NCI-H1436 treated with DMSO at 0.1 percent for 48 hours (cell line): ENCODE measurements at places on chromosomes 12 and 14.

GRCh38 chr12:58969237-58969636 lies 48.9 kb upstream of the LRIG3 start:
- DNase-seq = no peak

- DNase-seq = no peak
These were observed 45.4 kb downstream of the PPP4R3A start for GRCh38 chr14:91464615-91465205.

DNA sequence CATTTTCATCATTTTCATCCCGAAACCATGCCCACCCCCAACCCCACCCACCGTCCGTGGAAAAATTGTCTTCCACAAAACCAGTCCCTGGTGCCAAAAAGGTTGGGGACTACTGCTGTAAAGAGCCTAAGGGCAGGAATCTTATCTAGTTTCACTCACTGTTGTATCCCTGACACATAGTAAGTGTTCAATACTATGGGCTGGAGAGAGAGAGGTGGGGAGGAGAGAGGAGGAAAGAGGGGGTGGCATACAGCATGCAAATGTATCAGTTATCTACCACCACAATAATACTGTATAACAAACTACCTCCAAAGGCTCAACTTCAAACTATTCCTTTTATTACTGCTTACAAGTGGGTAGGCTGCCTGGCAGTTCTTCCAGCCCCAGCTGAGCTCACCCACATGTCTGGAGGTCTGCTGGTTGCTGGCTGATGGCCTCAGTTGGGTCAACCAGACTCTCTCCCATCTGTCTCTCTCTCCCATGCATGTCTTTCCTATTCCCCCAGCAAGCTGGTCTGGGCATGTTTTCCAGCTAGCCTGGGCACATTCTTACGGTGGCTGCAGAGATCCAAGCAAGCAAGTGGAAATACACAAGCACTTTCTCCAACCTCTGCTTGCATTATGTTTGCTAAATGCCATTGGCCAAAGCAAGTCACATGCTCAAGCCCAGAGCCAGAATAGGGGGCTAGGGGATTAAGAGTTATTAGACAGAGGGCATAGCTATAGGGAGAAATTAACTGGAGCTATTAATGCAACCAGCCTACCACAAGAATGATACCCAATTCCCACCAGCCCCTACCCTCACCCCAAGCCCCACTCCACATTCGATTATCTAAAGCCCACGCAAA lies 31.6 kb upstream of the FICD start:
- DNase-seq = no peak

DNA sequence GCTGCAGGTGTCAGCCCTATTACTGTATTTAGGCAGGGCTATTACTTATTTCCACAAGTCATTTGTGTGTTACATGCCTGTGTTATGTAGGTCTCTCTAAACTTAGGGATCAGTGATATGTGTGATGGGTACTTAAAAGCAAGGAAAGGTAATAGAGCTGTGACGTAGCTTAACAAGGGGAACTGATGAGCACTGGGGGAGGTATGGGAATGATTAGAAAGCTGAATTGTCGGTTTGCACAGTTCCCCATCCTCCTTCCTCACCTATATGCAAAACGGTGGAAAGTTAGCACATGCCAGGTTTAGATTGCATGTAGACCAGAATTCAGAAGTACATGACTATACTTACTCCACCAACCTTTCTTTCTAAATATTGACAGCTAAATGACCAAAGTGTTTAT lies 494.3 kb upstream of the GARIN6 start:
- DNase-seq = no peak

GRCh38 chr12:75982979-75983660 lies 48.5 kb downstream of the PHLDA1 start:
- DNase-seq = no peak

GRCh38 chr12:64884164-64884542 lies 59.7 kb downstream of the TBC1D30 start:
- DNase-seq = no peak

DNA sequence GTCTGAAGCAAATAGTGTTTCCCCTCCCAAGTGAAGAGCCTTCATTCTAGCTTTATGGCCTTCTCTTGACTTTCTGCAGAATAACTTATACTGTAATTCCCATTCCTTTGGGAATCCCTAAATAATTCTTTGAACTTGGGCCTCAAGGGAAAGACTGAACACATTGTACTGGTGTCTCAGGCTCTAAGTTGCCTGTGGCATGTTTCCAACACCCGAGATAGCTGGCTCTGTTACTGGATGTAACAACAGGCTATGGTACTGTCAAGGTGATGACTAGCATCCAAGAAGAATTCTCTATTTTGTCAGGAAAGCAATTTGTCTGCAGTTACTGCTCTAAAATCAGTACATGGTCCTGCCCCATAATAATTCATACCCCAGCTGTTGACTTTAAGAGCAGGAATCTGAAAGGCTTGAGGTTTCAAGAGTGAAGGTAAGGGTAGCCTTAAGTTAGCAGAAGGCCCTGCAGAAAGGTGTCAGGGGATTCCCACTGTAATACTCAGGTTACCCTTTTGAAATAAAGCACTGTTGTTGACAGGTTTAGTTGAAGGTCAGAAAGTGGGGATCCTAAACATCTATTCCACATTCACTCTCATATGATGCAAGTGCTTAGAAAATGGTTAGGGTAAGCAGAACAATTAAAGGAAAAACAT lies 5.2 kb downstream of the GPX2 start:
- DNase-seq = no peak

DNA sequence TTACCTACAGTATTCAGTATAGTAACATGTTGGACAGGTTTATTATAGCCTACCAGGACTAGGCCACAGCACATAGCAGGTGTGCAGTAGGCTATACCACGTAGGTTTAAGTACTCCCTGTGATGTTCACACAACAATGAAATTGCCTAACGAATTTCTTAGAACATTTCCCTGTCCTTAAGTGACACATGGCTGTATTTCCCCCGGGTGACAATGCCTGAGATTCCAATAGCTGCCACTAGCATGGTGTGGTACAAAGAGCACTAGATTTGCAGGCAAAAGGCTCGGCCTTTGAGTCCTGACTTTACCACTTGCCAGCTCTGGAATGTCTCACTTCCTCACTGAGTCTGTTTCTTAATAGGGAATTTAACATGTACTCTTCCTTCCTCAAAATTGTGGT lies 19.7 kb downstream of the PTPN21 start:
- DNase-seq = no peak

DNA sequence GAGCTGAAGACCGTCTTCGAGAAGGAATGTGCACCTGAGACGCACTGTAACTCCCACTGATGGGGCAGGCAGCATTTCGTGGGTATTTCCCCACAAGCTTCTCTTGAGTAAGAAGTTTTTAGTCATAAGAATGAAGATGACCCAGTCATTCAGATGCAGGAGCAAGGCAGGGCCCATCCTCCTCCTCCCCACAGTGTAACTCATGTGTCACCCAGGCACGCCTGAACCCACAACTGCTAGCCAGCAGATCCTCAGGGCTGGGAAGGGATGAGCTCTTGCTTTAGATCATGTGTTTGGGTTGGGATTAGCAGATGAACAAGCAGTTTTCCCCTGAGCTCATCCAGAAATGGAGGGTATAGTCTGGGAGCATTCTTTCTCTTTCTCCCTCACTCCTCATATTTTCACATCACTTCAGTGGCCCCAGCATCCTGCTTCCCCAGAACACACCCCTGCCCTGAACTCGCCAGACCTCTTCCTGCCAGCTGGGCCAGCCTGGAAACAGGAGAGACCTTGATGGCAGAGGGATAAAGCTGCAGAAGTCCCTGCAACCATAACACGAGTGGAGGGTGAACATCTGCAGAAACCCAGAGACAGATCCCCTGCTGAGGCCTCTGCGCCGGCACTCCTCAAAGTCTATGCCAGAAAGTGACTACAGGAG lies 73.3 kb downstream of the B4GALNT3 start:
- DNase-seq = no peak

DNA sequence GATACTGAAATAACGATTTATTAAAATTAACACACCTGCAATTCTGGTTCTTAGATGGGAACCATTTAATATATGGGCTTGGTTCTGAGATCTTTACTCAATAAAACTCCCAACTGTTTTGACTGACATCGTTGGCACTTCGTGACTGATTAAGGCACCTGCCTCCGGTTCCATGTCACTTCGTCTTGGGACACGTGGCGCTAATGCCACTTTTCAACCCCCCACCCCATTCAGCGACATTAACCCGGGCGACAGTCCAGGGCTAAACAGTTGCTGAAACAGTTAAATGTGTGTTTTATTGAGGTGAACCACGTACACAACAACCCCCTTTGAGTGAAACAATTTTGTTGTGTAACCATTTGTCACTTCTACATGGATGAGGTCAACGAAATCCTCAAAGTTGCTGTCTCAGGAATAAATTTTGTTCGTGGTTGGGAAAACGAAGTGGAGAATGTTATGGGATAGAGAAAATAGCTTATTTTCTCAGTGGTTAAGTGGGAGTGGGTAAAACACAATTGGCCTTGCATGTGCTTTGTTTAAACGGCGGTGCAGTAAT lies 9.9 kb upstream of the SLC38A2 start:
- no peak for DNase-seq

GRCh38 chr12:5013266-5013730 lies 30.4 kb upstream of the KCNA5 start:
- DNase-seq = no peak

DNA sequence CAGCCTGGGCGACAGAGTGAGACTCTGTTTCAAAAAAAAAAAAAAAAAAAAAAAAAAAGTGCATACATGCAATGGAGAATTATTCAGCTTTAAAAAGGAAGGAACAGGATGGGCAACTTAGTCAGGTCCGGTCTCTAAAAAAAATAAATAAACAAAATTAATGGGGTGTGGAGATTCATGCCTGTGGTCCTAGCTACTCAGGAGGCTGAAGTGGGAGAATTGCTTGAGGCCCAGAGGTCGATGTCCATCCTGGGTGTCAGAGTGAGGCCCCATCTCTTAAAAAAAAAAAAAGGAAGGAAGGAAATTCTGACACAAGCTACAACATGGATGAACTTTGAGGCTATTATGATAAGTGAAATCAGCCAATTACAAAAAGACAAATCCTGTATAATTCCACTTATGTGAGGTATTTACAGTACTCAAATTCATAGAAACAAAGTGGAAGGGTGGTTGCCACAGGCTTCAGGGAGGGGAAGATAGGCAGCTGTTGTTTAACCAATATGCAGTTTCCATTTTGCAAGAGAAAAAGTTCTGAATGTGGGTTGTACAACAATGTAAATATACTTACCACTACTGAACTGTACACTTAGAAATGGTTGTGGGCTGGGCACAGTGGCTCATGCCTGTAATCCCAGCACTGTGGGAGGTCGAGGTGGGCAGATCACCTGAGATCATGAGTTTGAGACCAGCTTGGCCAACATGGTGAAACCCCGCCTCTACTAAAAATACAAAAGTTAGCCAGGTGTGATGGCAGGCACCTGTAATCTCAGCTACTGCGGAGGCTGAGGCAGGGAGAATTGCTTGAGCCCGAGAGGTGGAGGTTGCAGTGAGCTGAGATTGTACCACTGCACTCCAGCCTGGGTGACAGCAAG lies 12.3 kb upstream of the APOF start:
- no peak for DNase-seq

- DNase-seq = peak; percentile 92
These were observed at the start of gene MBIP for GRCh38 chr14:36320200-36320896. Gene MBIP, minus strand, starts transcription at chr14:36320637. Its CDS starts 49 bp downstream, at chr14:36320588.

- no peak for DNase-seq
These were observed 375.1 kb downstream of the IPO8 start for GRCh38 chr12:30320561-30320960.

GRCh38 chr12:69904777-69905176 lies 79.8 kb downstream of the MYRFL start:
- no peak for DNase-seq

GRCh38 chr14:49961270-49962222 lies 68.7 kb downstream of the ARF6 start:
- DNase-seq = no peak

DNA sequence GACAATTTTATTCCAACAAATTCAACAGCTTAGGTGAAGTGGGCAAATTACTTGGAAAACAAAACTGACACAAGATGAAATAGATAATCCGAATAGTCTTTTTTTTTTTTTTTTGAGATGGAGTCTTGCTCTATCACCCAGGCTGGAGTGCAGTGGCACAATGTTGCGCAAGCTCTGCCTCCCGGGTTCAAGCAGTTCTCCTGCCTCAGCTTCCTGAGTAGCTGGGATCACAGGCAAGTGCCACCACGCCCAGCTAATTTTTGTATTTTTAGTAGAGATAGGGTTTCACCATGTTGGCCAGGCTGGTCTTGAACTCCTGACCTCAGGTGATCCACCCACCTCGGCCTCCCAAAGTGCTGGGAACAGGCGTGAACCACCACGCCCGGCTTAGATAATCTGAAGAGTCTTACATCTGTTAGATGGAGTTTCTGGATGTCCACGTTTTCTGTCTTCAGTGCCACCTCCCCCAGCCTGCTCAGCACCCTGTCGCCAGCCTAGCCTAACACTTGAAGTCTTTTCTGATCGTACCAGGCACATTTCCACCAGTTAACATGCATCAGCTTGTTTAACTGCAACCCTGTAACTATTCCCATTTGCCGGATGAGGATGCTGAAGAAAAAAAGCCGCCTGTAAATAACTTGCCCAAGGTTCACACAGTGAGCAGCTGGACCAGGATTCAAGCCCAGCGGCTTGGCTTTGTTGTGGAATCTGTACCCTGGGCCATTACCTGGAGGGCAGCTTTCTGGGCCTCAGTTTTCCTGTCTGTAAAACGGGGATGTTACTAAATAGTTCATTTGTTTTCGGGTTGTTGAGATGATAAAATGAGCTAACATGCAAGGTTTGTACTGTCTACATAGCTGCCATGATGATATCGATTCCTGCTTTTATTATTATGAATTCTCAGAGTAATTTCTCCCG lies 26.4 kb downstream of the FBRSL1 start:
- no peak for DNase-seq

GRCh38 chr14:55712491-55712890 lies 132.5 kb downstream of the KTN1 start:
- no peak for DNase-seq

DNA sequence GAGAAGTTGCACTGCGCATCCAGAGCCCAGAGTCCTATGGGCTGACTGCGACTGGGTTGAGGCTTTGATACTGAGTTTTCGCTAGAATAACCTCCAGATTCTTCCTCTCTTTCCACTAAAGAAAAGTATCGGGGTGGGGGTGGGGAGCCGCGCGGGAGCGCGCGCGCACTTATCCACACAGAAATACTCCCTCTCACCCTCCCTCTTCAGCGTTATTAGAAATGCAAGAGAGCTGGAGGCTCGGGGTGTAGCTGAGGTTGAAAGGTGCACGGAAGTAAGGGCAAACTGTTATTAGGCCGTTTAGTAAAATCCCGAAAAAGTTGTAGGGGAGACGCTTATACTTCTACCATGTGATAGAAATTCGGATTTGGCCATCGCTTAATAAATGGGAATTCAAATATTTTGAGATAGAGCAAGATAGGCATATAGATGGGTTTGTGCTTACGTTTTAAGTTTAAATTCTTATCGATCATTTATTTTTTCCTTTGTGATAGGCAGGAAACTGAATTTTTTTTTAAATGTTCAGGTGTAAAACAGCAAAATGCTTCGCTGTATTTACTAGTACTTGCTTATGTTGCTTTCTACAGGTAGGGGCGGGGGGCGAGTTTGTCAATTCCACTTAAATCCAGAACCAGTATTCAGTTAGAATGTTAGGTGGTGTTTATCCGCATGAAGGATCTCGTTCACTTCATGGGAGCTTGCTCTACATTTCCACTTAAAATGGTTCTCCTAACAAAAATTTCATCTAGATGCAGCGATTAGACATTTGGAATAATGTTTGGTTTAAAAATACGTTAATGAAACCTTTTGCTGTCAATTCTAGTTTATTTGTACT lies 1.1 kb downstream of the ARHGAP5 start:
- DNase-seq = peak; percentile 17
